Right renal pelvis (tissue), 4 donors: ENCODE measurements at places on chromosomes 12 and 14.
A peak's percentile ranks its signal among the peaks of the same experiment; 100 is the strongest.

DNA sequence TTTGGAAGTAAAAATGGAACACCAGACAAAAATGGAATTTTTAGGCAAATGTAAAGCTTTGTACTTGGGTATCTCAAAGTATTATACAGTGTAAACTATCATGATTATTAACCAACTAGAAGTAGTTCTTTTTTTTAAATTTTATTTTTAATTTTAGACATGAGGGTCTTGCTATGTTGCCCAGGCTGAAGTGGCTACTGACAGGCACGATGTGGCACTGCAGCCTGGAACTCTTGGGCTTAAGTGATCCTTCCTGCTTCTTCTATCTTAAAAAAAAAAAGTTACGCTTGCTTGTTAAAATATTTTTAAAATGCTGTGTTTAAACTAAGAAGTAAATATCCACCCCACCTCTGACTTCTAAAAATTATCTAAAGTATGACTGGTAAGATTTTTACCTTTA, 1.9 kb upstream of the FUT8 start:
- no peak for DNase-seq

GRCh38 chr12:2580821-2581220, 213.9 kb upstream of the FKBP4 start:
- no peak for DNase-seq

GRCh38 chr12:127680516-127680915, 586.5 kb upstream of the TMEM132C start:
- DNase-seq: no peak

DNA sequence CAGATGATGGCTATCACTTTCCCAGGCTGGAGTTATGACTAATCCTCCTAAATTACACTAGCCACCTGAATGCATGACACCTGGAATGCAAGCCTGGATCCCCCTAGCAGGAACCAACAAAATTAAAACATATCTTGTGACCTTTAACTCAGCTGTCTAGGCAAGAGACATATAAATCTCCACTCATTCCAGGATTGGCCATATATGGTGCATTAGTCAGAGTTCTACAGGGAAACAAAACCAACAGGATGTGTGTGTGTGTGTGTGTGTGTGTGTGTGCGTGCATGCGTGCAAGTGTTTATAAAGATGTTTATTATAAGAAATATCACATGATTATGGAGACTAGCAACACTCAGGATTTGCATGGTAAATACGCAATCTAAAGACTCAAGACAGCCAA, 212.8 kb downstream of the KIF21A start:
- no peak for DNase-seq

- DNase-seq: no peak
Observed at GRCh38 chr12:17169726-17170471, 563.9 kb upstream of the LMO3 start.

DNA sequence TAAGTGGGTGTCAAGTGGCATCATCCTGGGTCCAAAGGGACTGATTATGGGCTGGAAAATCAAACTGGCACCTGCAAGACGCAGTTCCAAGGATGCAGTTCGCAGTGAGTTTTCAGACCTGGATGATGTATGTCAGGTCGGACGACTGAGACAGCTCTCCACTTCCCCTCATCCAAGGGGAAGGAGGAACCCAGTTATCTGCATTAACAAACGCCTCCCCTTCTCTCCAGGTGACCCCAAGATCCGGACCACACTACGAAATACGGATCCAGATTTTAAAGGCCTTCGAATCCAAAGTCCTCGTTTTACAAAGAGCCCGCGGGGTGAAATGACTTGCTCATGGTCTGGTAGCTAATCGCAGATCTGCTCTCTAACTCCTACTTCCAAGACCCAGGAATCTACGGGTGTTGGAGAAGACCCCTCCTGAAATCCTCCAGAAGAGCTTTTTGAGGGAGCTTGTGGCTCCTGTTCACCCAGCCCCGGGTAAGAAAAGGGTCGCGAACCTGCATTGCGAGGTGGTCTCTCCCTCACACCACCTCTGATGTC, 460 bp upstream of the SYNE2 start:
- DNase-seq: peak; percentile 45

DNA sequence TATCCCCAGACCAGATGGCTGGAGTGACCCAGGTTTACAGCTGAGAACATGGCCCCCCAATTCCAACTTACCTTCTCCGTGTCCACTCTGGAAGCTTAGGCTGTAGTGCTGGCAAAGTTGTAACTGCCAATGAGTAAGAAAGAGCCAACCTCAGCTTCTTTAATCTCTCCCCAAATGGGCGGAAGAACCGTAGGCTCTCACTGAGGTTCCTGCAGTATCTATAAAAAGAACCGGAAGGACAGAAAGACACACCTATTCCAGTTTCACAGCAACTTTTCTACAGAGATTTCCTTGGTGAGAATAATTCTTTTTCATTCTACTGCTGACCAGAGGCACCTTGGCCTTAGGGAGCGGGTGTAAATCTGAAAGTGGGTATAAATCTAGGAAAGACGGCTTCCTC, at the start of gene GPRC5D:
TSS of gene GPRC5D (minus strand) at position 135 of the 400 bp plus-strand sequence. CDS start 1,786 bp downstream, outside the sequence.
- DNase-seq: no peak

GRCh38 chr12:124168016-124168786, 126.7 kb upstream of the RFLNA start:
- DNase-seq: no peak
